ENCODE measurements at places on chromosomes 1 and 21.

DNA sequence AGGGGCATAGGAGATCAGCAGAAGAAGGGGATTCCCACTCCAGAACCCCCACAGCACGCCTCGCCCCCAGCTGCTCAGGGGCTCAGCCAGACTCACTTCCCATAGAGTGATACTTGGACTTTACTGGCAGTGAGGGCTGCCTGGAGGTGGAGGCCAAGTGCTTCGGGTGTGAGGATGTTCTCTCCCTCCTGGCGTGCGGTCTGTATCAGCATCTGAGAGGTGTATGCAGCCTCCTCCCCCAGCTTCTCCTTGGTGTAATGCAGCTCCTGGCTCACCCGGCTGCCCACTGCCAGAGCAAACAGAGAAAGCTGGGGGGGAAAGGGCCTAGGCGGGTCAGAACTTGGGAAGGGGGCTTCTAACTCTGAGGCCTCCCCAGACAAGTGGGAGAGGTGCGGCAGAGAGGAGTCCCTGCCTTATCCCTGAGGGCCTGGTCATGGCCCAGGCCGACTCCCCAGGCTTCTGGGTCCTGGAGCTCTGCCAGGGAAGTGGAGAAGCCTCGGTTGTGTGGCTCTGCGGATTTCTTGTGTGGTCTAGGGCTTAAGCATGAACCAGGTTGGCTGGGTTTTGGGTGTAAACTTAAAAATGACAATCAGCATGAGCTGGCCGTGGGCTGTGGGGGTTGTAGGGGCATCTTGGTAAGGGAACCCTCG is 10.9 kb downstream of the PTCH2 start:
- no peak for DNase-seq

GRCh38 chr1:12109901-12110300 is 46.8 kb downstream of the TNFRSF8 start:
- no peak for DNase-seq

- no peak for DNase-seq
Measured at GRCh38 chr1:81670286-81670685, 130.4 kb upstream of the ADGRL2 start.

- DNase-seq, result no peak
Measured at GRCh38 chr1:17765444-17766411, 10.6 kb downstream of the ACTL8 start.

- no peak for DNase-seq
Measured at GRCh38 chr21:30257773-30258172, 25.0 kb downstream of the KRTAP24-1 start.

DNA sequence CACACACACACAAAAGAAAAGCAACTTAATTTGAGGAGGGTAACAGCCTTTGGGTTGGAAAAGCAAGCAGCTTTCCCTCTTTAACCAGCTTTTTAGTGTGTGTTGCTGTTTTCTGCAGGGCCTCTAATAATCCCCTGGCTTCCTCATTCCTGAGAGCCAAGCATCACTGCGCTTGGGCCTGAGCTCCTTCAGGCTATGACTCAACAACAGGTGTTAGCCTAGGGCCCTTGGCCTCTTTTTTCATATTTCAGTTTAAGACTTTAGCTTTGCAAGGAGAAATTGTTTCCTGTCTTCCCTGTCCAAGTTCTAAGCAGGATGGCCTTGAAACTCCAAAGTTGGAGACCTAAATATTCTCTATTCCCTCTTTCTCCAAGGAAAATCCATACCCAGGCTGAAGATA is 26.2 kb upstream of the SNX27 start:
- DNase-seq, result no peak

DNA sequence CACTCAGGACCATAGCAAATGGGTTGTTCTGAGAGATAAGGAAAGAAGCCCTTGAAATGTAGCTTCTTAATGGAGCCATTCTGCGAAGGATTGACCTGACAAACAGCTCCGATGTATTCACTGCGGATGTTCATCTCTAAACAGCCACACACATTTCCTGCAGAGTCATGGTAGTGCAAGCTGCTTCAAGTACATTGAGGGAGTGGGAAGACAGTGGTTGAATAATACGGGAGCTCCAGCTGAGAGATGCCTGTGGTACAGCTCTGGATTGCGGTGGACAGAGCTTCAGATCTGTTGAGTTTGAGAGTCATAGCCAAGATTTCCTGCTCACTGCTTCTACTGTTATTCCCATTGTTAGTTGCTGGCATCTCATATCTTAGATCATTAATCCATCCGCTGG is 86.6 kb downstream of the ZBTB18 start:
- DNase-seq, result peak; percentile 49
